AG08395 (cell line): ENCODE measurements at places on chromosomes 12 and 14.

GRCh38 chr14:73267474-73267873 lies 30.2 kb downstream of the PAPLN start:
- DNase-seq, result no peak

GRCh38 chr14:59377491-59377890 lies 87.7 kb downstream of the GPR135 start:
- DNase-seq, result no peak

- peak; percentile 84 for DNase-seq
Measured at GRCh38 chr14:50045039-50045711, 71.2 kb downstream of the VCPKMT start.

GRCh38 chr12:52442600-52443061 lies 8.5 kb upstream of the KRT75 start:
- peak; percentile 72 for DNase-seq

GRCh38 chr14:105616802-105617192 lies 90.4 kb downstream of the TMEM121 start:
- DNase-seq, result no peak

- DNase-seq, result no peak
Measured at GRCh38 chr12:571795-572531, 91.3 kb downstream of the NINJ2 start.

DNA sequence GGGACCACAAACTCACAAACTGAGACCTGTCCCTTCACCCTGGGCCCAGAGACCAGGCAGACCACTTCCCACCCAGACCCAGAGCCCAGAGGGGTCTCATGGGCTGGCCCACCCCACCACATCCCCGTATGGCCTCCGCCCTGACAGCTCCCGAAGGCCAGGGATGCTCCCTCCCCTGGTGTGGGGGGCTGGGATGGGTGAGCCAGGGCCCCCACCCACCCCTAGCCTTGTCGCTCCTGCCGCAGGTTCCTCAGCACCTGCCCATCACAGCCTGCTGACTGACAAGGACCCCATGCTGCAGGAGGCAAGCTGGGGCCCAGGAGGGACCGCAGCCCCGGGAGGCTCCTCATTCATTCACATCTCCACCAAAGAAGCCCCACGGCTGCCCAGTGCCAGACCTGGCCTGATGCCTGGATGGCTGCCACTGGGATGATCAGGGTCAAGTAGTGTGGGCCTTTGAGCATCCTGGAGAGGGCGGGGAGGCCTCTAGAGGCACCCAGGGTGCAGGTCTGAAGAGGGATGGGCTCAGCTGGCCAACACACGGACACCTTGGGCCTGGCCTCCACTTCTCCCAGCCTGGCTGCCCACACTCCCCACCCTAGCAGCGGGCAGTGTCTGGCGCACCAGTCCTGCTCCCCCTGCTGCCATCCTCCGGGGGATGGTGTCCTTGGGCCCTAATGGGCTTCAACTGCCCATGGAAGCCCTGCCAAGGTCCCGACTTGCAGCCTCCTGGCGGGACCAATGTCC lies 24.7 kb upstream of the GPR132 start:
- DNase-seq, result no peak

- no peak for DNase-seq
Measured at GRCh38 chr14:87628780-87629179, 364.2 kb downstream of the GALC start.

DNA sequence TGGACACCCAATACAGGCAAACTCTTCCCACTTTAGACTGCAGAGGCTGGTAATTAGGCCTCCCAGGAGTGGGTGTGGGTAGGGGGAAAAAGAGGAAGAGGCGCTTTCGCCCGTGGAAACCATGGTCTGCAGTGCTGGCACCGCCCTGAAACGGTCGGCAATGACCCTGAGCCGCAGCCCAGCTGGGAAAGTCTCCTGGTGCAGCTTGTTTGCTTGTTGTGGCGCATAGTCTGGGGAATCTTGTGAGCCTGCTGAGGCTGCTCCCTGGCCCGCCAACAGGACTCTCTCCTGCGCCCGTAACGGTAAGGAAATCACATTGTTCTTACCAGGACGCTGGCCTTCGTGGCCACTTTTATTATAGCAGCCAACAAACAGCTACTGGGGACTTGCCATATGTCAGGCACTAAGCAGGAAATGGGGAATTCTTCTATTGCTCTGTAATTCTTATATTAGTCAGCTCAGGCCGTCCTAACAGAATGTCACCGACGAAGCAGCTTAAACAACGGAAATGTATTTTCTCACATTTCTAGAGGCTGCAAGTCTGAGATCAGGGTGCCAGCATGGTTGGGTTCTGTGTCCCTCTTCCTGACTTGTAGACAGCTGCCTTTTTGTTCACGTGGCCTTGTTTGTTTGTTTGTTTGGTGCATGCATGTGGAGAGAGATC lies 52.5 kb upstream of the RIN3 start:
- peak; percentile 74 for DNase-seq

- DNase-seq, result no peak
Measured at GRCh38 chr12:54437243-54437642, 18.2 kb upstream of the ITGA5 start.

DNA sequence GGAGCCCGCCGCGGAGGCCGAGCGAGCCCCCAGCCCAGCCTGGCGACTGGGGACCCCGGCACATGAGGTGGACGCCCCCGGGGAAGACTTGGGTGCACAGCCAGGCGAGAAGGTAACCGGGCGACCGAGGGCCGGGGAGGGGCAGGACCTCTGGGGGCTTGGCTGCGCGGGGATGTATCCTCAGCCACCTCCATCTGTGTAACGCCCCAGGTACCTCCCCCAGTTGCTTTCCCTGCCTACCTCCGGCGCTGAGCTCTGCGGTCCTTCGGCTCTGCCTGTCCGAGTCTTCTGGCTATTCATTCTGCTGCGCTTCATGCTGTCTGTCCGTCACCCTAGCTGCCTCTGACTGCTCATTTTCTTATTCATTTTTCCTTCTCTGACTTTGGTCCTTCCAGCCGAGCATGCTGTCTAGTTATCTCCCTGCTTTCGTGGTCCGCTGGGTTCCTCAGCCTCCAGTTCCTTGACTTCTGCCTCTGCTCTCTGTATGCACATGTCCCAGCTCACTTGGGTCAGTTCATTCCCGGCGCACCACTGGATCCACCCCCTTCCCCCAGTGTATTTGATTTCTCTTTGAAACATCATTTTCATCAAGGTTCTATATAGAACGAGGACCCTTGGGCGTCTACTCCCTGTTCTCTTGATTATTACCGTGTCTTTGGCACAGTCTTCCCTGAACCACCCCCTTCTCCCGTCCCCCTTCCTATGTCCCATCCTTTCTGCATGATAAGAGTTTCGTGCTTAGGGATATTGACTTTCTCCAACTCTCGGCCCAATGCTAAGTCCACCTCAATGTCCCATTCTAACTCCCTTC lies 612 bp downstream of the PHC1 start:
- peak; percentile 41 for DNase-seq

DNA sequence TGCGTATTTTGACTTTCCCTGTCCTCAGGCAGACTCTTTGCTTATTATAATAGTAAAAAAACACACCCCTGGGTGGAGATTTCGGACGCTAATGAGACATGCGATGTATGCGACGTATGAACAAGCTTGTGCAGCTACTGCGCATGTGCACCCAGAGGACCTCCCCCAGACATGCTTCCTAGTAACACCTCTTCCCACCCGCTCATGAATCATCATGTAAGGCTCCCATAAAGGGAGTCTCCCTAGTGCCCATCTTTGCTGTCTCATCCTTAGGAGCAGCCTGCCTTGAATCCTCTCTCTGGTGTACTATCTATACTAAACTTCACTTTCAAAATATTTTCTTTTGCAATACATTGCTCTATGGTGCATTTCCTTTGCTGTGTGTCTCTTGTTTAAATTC lies 210.1 kb downstream of the TMEM132D start:
- DNase-seq, result no peak

- DNase-seq, result no peak
Measured at GRCh38 chr14:100822532-100823296, 3.2 kb upstream of the MEG3 start.

GRCh38 chr14:99760817-99761216 lies 32.4 kb upstream of the EML1 start:
- DNase-seq, result no peak

- DNase-seq, result no peak
Measured at GRCh38 chr12:2652011-2652400, 142.8 kb upstream of the FKBP4 start.

DNA sequence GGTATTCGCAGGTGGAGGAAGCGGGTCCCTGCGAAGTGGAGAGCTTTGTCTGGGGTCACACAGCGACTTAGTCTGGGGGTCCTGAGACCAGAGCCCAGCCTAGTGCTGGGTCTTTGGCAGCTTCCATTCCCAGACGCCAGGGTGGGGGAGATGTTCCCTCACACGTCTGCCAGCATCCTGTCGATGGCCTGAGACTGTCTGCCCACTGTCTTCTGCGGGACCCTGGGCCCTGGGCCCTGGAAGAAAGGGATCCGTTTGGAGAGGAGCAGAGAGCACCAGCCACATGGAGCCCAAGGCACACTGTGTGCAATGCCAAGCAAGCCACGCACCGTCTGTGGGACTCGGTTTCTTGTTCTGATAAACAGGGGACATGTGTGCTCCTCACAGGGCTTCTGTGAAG lies 197.2 kb downstream of the KIF26A start:
- no peak for DNase-seq

DNA sequence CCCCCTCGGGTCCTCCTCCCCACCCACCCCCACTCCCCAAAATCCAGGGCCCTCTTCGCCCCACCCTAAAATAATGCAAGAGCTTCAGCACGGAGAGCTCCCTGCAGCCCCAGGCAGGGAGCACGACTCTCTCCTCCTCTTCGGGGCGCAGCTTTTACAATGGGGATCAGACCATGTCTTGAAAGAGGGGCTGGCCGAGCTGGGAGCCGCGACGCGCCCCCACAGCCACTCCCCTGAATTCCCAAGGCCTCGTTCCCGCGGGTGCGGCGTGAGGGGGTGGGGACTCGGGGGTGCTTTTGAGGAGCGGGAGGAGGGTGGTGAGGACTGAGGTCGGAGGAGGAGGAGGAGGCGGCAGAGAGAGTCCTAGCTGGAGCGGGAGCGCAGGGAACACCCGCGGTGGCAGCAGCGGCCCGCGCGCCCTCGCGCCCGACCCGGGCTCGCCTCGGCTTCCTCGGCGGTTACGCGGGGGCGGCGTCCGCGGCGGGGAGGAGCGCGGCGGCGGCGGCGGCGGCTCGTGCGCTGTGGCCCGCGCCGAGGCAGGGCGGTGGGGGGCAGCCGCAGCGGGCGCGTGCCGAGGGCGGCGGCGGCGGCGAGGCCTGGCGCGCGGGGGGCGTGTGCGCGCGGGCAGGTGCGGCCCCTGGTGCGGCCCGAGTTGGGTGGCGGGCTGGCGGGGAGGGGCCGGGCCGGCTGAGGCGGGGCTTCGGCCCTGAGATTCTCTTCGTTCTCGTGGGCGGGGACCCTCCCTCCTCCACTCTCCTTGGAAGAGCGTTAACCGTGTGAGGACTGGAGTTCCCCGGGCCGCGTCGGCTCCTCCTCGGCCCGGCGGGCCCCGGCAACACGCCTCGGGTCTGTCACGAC lies at the start of gene ANKS1B:
Gene ANKS1B (minus strand): TSS at position 666 of the 858 bp plus-strand sequence. CDS start 699 bp downstream, outside the sequence.
- peak; percentile 32 for DNase-seq

- DNase-seq, result no peak
Measured at GRCh38 chr14:38971258-38971921, 131.6 kb downstream of the SEC23A start.

DNA sequence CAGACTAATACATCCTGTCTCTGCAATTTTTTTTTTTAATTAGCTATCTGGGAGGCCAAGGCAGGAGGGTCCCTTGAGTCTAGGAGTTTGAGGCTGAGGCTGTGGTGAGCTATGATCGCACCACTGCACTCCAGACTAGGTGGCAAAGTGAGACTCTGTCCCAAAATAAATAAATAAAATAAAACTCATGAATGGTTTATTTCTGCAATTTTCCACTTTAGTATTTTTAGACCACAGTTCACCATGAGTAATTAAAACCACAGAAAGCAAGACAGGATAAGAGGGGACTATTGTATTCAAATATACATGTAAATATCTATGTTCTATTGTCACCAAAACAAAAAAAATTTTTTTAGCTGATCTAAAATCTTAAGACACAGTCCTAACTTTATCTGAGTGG lies 17.8 kb downstream of the TAOK3 start:
- DNase-seq, result no peak
